Fibroblast of skin of scalp (primary cell): ENCODE measurements at places on chromosomes 5 and 9.
A peak's percentile ranks its signal among the peaks of the same experiment; 100 is the strongest.

GRCh38 chr9:89953824-89954615 lies 349.2 kb downstream of the GADD45G start:
- no peak for DNase-seq

DNA sequence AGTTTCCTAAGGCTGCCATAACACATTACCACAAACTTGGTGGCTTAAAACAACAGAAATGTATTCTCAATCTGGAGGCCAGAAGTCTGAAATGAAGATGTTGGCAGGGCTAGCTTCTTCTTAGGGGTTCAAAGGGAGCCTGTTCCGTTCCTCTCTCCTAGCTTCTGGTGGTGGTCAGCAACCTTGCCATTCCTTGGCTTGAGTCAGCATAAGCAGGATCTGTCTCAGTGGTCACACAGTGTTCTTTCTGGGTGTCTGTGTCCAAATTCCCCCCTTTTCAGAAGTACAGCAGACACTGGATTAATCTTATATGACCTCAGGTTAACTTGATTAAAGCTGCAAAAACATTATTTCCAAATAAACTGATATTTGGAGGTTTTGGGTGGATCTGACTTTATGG lies 2.1 kb upstream of the OSMR start:
- DNase-seq = no peak

GRCh38 chr5:84017523-84018172 lies 297.0 kb upstream of the HAPLN1 start:
- no peak for DNase-seq

DNA sequence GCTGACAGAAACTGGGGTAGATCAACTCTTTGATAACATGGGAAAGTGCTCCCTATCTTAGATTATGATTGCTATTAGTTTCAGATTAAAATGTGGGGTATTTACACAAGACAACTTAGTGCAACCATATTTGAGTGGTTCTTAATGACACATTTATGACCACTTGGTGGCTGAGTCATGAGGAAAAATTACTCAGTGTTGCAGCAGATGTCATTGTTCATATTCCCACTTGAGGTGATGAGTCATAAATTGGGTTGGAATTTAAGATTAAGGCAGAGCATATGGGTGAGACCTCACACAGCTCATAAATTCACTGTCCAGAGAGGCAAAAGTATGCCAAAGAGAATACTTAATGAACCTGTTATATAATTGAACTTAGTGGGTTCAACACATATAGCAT lies 408.3 kb downstream of the DMRT2 start:
- DNase-seq = peak; percentile 96

DNA sequence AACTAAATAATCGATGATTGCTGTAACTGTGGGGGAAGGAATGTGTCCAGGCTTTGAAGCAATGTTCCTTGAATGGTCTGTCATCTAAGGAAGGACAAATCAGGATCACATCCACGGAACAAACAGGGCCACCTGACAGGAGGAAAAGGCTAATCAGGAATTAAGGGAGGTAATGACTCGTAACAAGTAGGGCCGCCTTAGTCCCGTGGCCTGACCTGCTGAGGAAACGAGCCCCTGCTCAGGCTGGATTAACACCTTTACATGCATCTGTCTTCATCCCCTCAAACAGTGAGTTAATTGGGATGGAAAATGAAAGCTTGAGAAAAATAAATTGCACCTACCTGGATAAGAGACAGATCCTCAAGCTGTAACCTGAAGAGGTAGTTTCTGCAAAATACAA lies 227.8 kb downstream of the SEMA5A start:
- no peak for DNase-seq

DNA sequence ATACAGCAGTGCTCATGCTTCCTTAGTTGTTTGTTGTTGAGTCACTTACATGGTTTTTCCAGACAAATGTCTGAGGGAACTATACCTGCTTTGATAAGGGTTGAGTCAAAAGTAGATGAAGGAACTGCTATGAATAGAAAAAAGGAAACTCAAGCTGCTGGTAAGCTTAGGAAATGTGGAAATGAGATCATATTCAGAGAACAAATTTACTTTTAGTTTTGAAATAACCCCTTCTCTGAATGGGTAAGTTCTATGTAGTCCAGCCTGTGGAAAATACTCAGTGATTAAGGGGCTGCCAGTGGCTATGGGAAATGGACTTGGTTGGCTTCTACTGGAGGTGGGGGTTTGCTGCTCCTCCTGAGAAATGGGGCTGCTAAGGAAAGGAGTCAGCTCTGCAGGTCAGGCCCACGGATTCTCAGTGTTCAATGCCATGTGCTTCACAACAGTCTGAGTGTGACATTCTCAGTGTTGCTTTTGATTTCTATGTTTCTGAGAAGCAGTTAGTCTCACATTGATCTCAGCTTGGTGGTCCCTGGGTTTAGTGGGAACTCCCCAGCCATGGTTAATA lies 47.7 kb upstream of the GLRX start:
- no peak for DNase-seq

- no peak for DNase-seq
Observed at GRCh38 chr5:2176581-2176980, 293.9 kb upstream of the IRX4 start.

DNA sequence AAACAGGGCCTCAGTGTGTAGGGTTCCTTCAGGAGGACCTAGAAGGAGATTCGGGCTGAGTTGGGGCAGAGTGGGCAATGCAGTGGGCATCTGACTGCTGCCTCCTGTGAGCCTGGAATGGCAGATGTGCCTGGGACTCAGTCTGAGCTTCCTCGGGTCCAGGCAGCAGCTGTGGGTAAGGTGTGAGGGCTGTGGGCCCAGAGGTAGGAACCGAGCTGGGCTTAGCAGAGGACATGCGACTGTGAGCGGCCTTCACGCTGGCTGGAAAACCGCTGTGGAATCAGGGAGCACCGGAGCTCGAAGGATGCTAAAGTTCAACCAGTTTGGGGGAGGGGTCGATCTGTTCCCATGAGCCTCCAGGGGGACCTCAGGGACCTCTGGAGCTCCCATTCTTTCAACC lies 137.0 kb downstream of the PAX5 start:
- DNase-seq = no peak

GRCh38 chr5:116772806-116773205 lies 198.2 kb upstream of the SEMA6A start:
- no peak for DNase-seq

- DNase-seq = no peak
Observed at GRCh38 chr5:178440181-178440580, 150.0 kb downstream of the COL23A1 start.

- no peak for DNase-seq
Observed at GRCh38 chr5:62969409-62970120, 390.9 kb downstream of the LRRC70 start.

DNA sequence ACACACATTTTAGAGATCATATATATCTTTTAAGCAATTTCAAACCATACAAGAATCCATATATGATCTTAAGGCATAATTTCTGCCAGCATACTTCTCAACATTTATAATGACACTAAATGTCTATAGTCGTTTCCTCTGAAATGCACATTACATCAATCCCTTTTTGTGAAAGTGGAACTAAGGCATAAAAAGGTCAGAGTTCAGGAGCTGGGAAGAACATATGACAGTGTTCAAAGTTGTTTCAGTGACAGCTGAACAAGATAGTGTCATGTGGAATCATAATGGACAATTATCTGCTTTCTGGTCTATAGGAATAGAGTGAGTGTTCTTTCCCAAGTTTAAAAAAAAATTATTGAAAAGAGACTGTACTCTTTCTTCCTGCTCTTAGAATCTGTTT lies 2.4 kb upstream of the MOB3B start:
- no peak for DNase-seq

DNA sequence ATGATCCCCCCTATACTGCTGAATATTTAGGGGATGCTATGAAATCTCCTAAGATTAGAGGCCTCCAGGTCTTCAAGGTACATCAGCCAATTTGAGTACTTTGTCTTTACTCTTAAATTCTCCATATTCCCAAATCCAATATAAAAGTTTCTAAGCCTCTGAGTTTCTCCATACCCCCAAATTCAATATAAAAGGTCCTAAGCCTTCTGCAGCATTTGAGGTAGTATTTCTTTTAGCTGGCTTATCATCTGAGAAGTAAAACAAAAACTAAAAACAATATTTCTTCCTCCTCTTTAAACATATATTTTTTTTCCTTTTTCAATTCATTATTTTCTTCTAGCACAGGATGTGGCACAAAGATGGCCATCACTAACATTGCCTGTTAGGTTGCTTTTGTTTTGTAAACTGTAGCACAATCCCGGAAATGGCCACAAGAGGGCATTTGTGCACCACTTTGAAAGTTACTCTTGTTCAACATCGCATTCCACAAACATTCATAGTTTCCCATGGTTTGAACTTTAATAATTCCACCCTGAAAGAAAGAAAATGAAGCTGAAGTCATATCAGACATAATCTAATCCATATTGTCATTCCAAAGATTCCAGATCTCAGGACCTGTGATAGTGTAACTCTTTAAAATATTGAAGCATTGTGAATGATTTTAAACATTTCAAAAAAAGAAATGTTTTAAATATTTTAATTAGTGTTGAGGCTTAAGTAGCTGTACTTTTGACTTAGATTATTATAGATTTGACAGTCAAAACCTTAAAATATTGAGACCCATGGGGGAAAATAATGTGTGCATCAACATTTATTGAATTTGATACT lies 21.0 kb upstream of the SCGB3A2 start:
- DNase-seq = peak; percentile 62

DNA sequence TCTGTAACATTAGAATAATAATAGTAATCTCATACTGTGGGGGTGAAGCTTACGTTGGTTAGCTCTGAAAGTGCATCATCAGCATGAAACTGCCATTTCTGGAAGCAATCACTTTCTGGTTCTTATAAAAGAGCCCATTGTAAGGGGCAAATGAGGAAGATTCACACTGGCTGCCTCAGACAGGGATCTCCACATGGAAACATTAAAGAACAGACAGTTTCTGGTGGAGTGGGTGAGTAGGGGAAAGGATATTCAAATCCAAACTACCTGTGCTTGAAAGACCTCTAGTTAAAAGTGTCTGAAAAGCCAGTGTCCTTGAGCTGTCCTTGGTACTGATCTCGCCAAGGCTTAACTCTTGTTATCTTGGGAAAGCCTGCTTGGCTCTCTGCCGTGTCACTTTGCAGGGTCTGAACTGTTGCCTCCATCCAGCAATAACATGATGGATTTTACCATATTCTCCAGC lies 19.1 kb upstream of the SLC31A2 start:
- DNase-seq = peak; percentile 15

DNA sequence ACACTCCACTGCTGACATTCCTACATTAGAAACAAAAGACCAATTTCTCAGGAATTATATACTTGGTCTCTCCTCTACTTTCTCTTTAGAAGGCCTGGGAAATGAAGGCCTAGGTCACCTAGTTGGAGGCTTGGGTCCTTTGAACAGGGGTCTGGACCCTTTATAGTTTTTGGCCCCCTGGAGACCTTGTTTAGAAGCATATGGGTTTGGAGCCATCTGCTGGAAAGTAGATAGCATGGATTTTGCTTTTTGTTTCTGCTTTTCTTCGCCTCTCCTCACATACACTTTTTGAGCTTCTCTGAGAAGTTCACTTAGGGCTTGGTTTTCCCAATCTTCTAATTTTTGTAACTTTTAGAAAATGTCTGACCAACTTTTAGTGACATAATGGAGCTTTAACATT lies 67.1 kb upstream of the CDK20 start:
- no peak for DNase-seq

GRCh38 chr9:108844856-108845255 lies 10.9 kb downstream of the ACTL7B start:
- no peak for DNase-seq

DNA sequence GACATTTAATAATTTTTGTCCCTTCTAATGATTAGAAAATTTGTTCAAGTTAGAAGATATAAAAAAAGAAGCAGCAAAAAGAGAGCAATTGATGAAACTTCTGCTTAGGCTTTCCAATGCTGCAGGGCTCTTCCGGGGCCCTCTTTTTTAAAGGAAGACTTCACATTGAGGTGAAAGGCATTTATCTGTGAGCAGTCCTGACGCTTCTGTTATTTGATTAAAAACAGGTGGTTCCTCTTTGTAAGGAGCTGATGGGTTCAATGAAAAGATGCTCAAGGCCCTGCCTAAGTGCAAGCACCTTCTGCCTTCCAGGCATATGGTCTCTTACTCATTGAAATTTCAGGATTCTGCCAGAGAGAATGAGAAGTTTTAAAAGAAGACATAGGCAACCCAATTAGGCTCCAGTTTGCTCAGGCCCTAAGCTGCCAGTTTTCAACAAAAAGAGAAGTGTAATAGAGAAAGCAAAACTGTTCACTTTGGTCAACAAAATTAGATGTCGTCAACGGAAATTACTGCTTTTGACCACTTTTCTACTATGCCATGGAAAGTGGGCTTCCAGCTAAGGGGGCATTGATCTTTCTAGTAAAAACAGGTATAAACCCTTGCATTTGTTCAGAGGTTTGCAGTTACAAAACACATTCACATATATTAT lies 100.2 kb downstream of the INSYN2B start:
- DNase-seq = no peak

GRCh38 chr5:177509991-177510566 lies 453 bp upstream of the DOK3 start:
- no peak for DNase-seq

DNA sequence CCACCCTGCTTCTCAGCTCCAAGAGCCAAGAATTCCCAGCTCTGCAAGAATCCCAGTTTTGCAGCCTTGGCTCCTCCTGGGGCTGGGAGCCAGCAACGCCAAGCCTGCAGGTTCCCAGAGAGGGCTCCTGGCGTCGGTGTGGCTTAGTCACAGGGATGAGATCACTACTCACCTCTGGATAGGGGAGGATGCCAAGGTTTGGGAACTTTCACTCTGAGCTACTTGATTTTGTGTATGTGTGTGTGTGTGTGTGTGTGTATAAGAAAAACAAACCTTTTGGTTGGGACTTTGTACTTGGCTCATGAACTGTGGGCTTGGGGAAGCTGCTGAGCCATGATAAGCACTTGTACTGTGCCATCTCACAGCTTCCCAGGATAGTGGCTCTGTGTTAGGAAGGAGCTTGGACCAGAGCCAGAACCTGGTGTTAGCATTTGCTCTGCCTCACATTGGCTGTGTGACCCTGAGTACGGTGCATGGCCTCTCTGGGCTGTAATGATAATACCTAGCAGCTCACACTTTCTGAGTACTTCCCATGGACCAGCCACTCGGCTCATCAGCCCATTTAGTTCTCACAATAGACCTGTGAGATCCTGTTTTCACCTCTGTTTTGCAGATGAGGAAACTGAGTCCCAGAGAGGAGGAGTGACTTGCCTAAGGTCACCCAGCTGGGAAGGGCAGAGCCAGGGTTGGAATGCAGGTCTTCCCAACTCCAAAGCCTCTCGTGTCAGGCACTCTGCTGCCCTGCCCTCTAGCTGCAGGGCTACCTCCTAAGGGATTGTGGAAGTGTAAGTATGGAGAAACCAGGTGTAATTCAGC lies 41.4 kb upstream of the DAB2IP start:
- peak; percentile 22 for DNase-seq

GRCh38 chr9:23829580-23830475 lies 3.8 kb upstream of the ELAVL2 start:
- DNase-seq = peak; percentile 16

DNA sequence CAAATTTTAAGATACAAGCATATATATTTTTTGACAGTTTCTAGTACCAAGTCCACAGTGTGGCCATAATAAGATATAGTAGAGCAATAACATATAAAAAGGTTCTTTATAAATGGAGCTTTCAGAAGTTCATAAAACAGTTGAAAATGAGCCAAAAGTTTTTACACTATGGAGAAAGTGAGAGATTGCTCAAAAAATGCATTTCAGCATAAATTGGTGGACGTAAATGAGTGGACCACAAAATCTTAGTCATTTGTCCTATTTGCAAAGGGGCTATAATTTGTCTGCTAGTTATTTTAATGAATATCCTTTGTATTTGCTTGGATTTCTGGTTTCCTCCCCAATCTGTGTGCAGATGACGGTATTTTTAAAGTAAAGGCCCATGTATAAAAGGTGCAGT lies 159.4 kb upstream of the DAP start:
- DNase-seq = no peak
